ENCODE measurements at places on chromosomes 16 and 17. TPM values are rescaled to one million over a fixed set of nuclear protein-coding genes. Genes with fewer than 3 reads are reported as not detected.

DNA sequence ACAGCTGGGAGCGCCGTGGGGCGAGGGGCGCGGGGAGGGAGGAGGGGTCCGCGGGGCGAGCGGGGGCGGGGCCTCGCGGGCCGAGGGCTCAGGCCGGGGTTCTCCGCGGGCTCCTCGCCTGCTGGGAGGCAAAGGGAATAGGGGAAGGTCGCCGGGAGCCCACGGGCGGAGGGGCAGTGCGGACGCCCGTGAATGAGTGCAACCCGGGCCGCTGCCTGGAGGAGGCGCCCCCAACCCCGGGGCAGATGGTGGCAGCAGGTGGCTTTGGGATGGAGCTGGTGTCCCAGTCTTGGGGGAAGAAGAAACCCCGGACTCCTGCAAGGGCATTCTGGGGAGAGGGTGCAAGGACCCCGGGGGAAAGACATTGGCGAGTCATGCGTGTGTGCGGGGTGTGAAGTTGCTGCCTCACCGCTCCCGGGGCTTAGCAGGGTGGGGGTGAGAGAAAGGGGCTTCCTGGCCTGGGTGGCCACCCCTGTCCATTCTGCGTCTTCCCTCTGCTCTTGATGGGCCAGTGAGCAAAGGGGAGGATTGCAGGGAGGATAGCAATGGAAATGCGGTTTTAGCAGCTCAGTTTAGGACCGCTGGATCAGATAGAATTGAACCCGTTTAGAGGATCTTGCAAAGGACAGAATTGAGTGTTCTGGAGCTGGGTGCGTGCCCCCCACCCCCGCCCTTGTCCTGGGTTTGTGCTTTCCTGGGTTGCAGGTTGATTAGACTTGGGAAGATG lies 526 bp downstream of the KIAA0513 start:
- peaks cover 6% of the 10 kb centered on the region for H3K4me1 ChIP-seq
- no peak for DNase-seq
- H3K27ac ChIP-seq, result peak overlapping the region; percentile 82

- DNase-seq, result no peak
- H3K27me3 ChIP-seq, result no peaks in the 10 kb centered on the region
- H3K36me3 ChIP-seq, result no peaks in the 10 kb centered on the region
- no peaks in the 10 kb centered on the region for H3K4me1 ChIP-seq
- no peak overlapping the region for H3K4me3 ChIP-seq
- no peak overlapping the region for H3K27ac ChIP-seq
Observed at GRCh38 chr16:82651921-82652601, 25.3 kb downstream of the CDH13 start.

- H3K4me3 ChIP-seq, result no peak overlapping the region
- no peak for DNase-seq
- no peaks in the 10 kb centered on the region for H3K27me3 ChIP-seq
- no peaks in the 10 kb centered on the region for H3K36me3 ChIP-seq
Observed at GRCh38 chr16:66486773-66487579, 59.9 kb downstream of the BEAN1 start.

Gene KRT27
- total RNA-seq, result not detected

Gene RNF222
- total RNA-seq, result not detected

- H3K36me3 ChIP-seq, result peaks cover 6% of the 10 kb centered on the region
- H3K4me1 ChIP-seq, result no peaks in the 10 kb centered on the region
- H3K27me3 ChIP-seq, result no peaks in the 10 kb centered on the region
- H3K27ac ChIP-seq, result peak overlapping the region; percentile 87
- DNase-seq, result peak; percentile 95
Observed at GRCh38 chr16:15672514-15673167, 22.6 kb downstream of the NDE1 start.

GRCh38 chr17:36578671-36579070 lies 13.0 kb upstream of the DHRS11 start:
- no peak overlapping the region for H3K27ac ChIP-seq
- no peaks in the 10 kb centered on the region for H3K27me3 ChIP-seq

Gene DNAH9
- 6.9 TPM for total RNA-seq

- H3K27ac ChIP-seq, result no peak overlapping the region
- H3K27me3 ChIP-seq, result no peaks in the 10 kb centered on the region
- no peaks in the 10 kb centered on the region for H3K36me3 ChIP-seq
- H3K4me1 ChIP-seq, result peaks cover 4% of the 10 kb centered on the region
Observed at GRCh38 chr16:89504091-89504490, 4.1 kb upstream of the SPG7 start.

- no peak for DNase-seq
- H3K27ac ChIP-seq, result no peak overlapping the region
- no peak overlapping the region for H3K4me3 ChIP-seq
- H3K27me3 ChIP-seq, result no peaks in the 10 kb centered on the region
Observed at GRCh38 chr17:69558796-69559195, 144.3 kb downstream of the MAP2K6 start.

- H3K36me3 ChIP-seq, result no peaks in the 10 kb centered on the region
- no peaks in the 10 kb centered on the region for H3K4me1 ChIP-seq
- no peaks in the 10 kb centered on the region for H3K27me3 ChIP-seq
Observed at GRCh38 chr16:71260995-71261394, 28.2 kb downstream of the CMTR2 start.

DNA sequence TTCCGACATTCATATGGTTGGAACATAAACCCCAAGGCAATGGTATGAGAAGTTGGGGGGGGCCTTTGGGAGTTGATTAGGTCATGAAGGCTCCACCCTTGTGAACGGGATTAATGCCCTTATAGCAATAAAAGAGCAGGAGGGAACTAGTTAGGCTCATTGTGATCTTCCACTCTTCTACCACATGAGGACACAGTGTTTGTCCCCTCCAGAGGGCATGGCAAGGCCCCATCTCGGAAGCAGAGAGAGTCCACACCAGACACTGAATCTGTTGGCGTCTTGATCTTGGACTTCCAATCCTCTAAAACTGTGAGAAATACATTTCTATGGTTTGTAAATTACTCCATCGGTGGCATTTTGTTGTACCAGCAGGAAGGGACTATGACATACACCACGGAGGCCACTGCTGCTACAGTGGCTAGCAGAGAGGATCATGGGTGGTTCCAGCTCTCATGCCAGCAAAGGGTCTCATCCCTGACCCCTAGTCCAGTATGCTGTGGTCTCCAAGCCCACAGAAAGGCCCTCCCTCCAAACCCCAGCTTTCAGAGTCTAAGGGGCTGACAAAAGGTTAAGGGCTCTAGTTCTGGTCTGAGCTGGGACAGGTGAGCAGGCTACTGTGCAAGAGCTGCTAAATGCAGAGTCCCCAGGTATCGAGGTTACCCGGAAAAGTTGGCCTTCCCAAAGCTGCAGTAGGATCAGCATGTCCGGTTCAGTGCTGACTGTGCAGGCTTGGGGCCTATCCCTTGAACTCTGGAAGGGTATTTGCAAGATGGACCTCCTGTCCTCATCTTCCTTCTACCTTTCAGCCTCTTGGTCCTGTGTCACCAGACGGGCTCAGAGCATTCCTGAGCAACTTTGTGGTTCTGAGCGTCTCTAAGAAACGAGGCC lies 12.2 kb downstream of the CCR7 start:
- peaks cover 43% of the 10 kb centered on the region for H3K4me1 ChIP-seq
- H3K27me3 ChIP-seq, result no peaks in the 10 kb centered on the region
- no peak overlapping the region for H3K4me3 ChIP-seq
- H3K36me3 ChIP-seq, result no peaks in the 10 kb centered on the region
- peak overlapping the region; percentile 69 for H3K27ac ChIP-seq
- no peak for DNase-seq

- H3K4me1 ChIP-seq, result no peaks in the 10 kb centered on the region
- H3K27me3 ChIP-seq, result no peaks in the 10 kb centered on the region
- no peak overlapping the region for H3K4me3 ChIP-seq
- H3K27ac ChIP-seq, result no peak overlapping the region
- no peak for DNase-seq
Observed at GRCh38 chr17:43411749-43412148, 13.0 kb downstream of the ARL4D start.

- no peaks in the 10 kb centered on the region for H3K36me3 ChIP-seq
- H3K4me1 ChIP-seq, result no peaks in the 10 kb centered on the region
- H3K27ac ChIP-seq, result no peak overlapping the region
- DNase-seq, result no peak
Observed at GRCh38 chr17:37671824-37672547, 28.7 kb upstream of the DDX52 start.

GRCh38 chr17:69651921-69652320 lies 237.4 kb downstream of the MAP2K6 start:
- no peak for DNase-seq
- H3K4me3 ChIP-seq, result no peak overlapping the region
- no peaks in the 10 kb centered on the region for H3K4me1 ChIP-seq
- no peaks in the 10 kb centered on the region for H3K27me3 ChIP-seq
- no peaks in the 10 kb centered on the region for H3K36me3 ChIP-seq

DNA sequence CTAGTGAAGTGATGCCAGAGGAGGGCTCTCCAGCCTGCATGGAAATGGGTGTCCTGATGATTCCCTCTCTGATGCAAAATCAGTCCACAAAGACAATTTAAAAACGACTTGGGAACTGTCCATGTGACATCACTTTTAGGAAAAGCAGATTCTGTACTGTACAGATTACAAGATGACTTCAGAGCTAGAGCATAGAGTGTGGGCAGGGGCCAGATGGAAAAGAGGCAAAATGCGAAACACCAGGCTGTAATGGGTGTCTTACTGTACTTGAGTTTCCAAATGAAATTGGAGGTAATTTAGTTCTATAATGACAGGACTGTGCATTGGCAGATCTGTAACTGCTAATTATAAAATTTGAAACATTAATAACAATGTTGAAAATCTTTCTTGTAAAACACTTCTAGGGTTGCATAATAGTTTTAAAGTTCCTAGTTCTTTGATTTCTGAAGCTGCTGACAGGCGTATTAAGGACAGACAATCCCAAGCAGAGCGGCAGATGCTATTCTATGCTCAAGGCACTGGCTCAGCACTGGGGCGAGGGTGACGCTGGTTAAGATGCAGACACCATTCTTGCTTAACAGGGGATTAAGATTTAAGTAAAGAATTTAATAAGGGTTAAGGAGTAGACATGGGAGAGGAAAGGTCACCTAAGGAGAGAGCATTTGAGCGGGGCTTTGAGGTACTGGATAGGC lies 29.6 kb downstream of the OGFOD1 start:
- no peaks in the 10 kb centered on the region for H3K27me3 ChIP-seq
- no peak overlapping the region for H3K4me3 ChIP-seq
- H3K36me3 ChIP-seq, result peaks cover 56% of the 10 kb centered on the region
- no peaks in the 10 kb centered on the region for H3K4me1 ChIP-seq

DNA sequence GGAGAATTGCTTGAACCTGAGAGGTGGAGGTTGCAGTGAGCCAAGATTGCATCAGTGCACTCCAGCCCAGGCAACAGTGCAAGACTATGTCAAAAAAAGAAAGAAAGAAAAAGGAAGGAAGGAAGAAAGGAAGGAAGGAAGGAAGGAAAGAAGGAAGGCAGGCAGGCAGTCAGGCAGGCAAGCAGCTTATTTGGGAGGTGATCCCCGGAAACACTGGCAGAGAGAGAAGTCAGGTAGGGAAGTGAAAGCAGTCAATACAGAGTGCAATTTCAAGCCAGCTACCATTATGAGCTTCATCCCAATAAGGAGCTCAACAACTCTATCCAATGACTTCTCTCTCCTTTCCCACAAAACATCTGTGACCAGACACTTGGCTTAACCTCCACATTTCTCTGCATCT lies 83.0 kb upstream of the TBC1D3K start:
- no peaks in the 10 kb centered on the region for H3K36me3 ChIP-seq
- no peaks in the 10 kb centered on the region for H3K27me3 ChIP-seq
- no peak overlapping the region for H3K27ac ChIP-seq

Gene CES5A
- total RNA-seq, result not detected

- no peaks in the 10 kb centered on the region for H3K27me3 ChIP-seq
- DNase-seq, result peak; percentile 18
Observed at GRCh38 chr17:80364091-80364691, 50.8 kb upstream of the ENDOV start.

Gene TMEM238L
- 0.47 TPM for total RNA-seq

- H3K27me3 ChIP-seq, result no peaks in the 10 kb centered on the region
- peak within 1 kb of the TSS; percentile 85 for H3K27ac ChIP-seq
- H3K4me1 ChIP-seq, result peaks cover 14% of the 10 kb centered on the region
- peaks cover 14% of the 10 kb centered on the region for H3K36me3 ChIP-seq
- H3K4me3 ChIP-seq, result peak within 1 kb of the TSS; percentile 93
Observed at GRCh38 chr17:42536048-42536371, at the start of gene NAGLU. Gene NAGLU (plus strand): TSS chr17:42536241. CDS start chr17:42536273, 32 bp downstream.

DNA sequence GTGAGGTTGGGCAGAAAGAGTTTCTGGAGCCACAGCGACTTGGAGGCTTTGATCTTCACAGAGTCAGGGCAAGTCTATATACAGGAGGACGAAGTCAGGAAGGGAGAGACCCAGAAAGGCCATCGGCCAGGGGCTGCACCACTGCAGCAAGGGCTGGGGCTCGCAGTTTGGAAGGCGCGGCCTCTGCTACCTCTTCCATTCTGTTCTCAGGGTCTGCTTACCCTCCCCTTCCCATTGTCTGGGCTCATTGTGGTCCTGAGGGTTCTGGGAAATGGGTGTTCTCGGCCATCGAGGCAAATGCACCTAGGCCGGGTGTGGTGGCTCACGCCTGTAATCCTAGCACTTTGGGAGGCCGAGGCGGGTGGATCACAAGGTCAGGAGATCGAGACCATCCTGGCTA lies 16.0 kb downstream of the ST6GALNAC1 start:
- H3K27me3 ChIP-seq, result no peaks in the 10 kb centered on the region
- H3K27ac ChIP-seq, result no peak overlapping the region
- H3K4me3 ChIP-seq, result no peak overlapping the region
- no peaks in the 10 kb centered on the region for H3K36me3 ChIP-seq

DNA sequence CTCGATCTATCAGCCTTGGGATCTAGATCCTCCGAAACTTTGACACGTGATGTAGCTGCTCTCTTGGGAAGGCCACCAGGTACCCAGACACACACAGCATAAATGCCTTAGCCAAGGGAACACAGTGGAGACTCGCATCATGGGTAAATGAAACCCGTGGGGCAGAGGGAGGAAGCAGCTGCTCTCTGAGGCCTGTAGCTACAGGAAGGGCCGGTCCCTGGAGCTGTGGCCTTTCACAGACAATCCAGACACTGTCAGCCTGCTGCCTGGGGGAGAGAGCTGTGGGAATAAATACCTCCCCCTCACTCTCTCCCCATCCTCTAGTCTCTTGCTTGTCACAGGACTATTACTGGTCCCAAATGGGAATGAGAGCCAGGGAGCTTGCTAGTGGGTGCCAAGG lies 351.2 kb downstream of the UTP18 start:
- no peak overlapping the region for H3K27ac ChIP-seq
- H3K27me3 ChIP-seq, result no peaks in the 10 kb centered on the region
- no peaks in the 10 kb centered on the region for H3K36me3 ChIP-seq
- no peaks in the 10 kb centered on the region for H3K4me1 ChIP-seq
- no peak for DNase-seq

GRCh38 chr17:50853781-50854180 lies 12.4 kb downstream of the TOB1 start:
- no peaks in the 10 kb centered on the region for H3K27me3 ChIP-seq
- no peak overlapping the region for H3K27ac ChIP-seq
- no peak overlapping the region for H3K4me3 ChIP-seq
- no peaks in the 10 kb centered on the region for H3K36me3 ChIP-seq
- peaks cover 3% of the 10 kb centered on the region for H3K4me1 ChIP-seq

GRCh38 chr16:57091975-57092785 lies at the start of gene CPNE2:
Gene CPNE2 (plus strand): TSS chr16:57092583. CDS start chr16:57110743, 18,160 bp downstream.
- H3K27ac ChIP-seq, result peak within 1 kb of the TSS; percentile 57
- H3K4me3 ChIP-seq, result peak within 1 kb of the TSS; percentile 34
- DNase-seq, result peak; percentile 88
- H3K4me1 ChIP-seq, result peaks cover 10% of the 10 kb centered on the region

GRCh38 chr17:41702712-41703111 lies 9.4 kb upstream of the GAST start:
- no peak overlapping the region for H3K4me3 ChIP-seq
- no peak for DNase-seq
- H3K36me3 ChIP-seq, result no peaks in the 10 kb centered on the region
- H3K4me1 ChIP-seq, result no peaks in the 10 kb centered on the region
- H3K27me3 ChIP-seq, result no peaks in the 10 kb centered on the region

GRCh38 chr16:10565167-10565566 lies 15.2 kb downstream of the EMP2 start:
- H3K4me1 ChIP-seq, result no peaks in the 10 kb centered on the region
- no peaks in the 10 kb centered on the region for H3K27me3 ChIP-seq
- no peak overlapping the region for H3K27ac ChIP-seq
- DNase-seq, result no peak

Measured in kidney (tissue), 22 donors.